ENCODE measurements at places on chromosomes 2 and 18. TPM values are rescaled to one million over a fixed set of nuclear protein-coding genes. Genes with fewer than 3 reads are reported as not detected.

ZNF397 gene
- total RNA-seq, result 4.1 TPM

FER1L5 gene
- total RNA-seq, result not detected

HTRA2 gene
- 39.9 TPM for total RNA-seq

C2orf72 gene
- 0.16 TPM for total RNA-seq

HOXD13 gene
- total RNA-seq, result not detected

MRO gene
- 0.25 TPM for total RNA-seq

NBAS gene
- total RNA-seq, result 49.4 TPM

SLC35F5 gene
- 134 TPM for total RNA-seq

ASB18 gene
- total RNA-seq, result not detected

CXCR4 gene
- not detected for total RNA-seq

FAM228A gene
- not detected for total RNA-seq

MYO5B gene
- 24.6 TPM for total RNA-seq

IL36A gene
- total RNA-seq, result not detected

CKAP2L gene
- total RNA-seq, result 0.63 TPM

ITGA4 gene
- 37.3 TPM for total RNA-seq

COLEC11 gene
- 0.76 TPM for total RNA-seq

SLC11A1 gene
- 0.63 TPM for total RNA-seq

RPS27A gene
- total RNA-seq, result 581 TPM

PSD4 gene
- 2.6 TPM for total RNA-seq

ALPP gene
- total RNA-seq, result not detected

FAM124B gene
- total RNA-seq, result not detected

SERPINB10 gene
- not detected for total RNA-seq

MAPRE2 gene
- total RNA-seq, result 10.1 TPM

CDKL4 gene
- total RNA-seq, result not detected

C2orf66 gene
- total RNA-seq, result not detected

NCKAP5 gene
- total RNA-seq, result 0.98 TPM

RTP5 gene
- not detected for total RNA-seq

SFT2D3 gene
- total RNA-seq, result 8.5 TPM

KCNG3 gene
- under 0.01 TPM for total RNA-seq

ARHGEF4 gene
- 1.1 TPM for total RNA-seq

LINC00305 gene
- total RNA-seq, result not detected

MARCO gene
- not detected for total RNA-seq

EDAR gene
- total RNA-seq, result 0.51 TPM

KIAA2012 gene
- not detected for total RNA-seq

DSG2 gene
- total RNA-seq, result 60.3 TPM

OXER1 gene
- total RNA-seq, result 0.16 TPM

DSG4 gene
- under 0.01 TPM for total RNA-seq

CAD gene
- 124 TPM for total RNA-seq

DPP4 gene
- total RNA-seq, result 42.3 TPM

CCBE1 gene
- total RNA-seq, result 14.0 TPM

AFF3 gene
- total RNA-seq, result 7.4 TPM

FIGN gene
- 3.1 TPM for total RNA-seq

CHRNG gene
- not detected for total RNA-seq

ALK gene
- not detected for total RNA-seq

NFU1 gene
- total RNA-seq, result 43.5 TPM

Measured in mesangial cell (primary cell).